ENCODE measurements at places on chromosomes 6 and 20.

GRCh38 chr20:52731093-52731492 is 241.1 kb upstream of the TSHZ2 start:
- no peak for DNase-seq

DNA sequence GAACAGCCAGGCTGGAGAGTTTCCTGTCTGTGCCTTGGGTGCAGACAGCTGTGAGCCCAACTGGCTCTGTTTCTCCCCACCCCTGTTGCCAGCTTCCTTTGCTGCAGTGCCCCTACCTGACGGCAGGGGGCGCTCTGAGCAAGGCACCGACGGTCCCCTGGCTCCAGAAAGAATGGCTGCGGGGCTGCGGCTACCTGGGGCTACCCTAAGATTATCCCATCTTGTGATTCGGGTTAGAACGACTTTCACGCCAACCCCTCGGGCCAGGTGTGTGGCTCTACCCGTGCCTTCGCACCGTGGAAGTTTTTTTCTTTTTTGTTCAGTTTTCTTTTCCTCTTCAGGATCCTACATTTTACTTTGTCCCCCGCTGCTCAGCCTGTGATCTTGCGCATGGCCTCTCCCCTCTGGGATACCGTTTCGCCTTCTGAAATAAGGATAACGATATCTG is 33.4 kb upstream of the AAR2 start:
- DNase-seq, result peak; percentile 54

- DNase-seq, result peak; percentile 77
These were observed 12.4 kb upstream of the ZSCAN9 start for GRCh38 chr6:28212510-28213212.

DNA sequence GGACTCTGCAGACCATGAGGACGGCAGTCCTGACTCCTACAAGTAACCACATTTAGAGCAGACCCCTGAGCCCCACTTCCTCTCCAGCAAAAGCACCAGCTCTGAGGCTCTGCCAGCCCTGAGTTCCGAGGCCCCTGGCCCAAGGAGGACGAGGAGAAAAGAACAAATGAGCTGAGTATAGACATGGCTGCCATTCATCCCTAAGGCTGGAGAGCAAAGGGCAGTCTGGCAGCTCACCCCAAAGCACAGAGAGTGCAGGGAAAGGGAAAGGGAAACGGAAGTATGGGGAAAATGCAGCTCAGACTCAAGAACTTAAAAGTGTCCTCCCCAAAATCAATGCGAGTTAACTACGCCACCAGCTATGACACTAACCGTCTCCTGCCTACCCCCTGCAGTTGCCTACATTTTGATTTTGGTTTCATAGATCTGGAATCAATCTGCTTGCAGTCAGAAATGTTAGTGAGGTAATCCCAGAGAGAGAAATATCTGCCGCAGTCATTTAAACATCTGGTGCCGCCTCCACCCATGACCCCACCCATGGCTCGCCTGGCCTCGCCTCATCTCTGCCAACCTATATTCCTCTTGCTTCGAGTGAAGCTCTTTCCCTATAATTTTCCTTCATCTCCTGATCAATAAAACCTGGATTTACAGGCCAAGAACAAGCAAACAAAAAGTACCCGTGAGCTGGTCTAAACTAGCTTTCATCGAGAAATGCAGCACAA is 49.6 kb upstream of the AFDN start:
- no peak for DNase-seq

- DNase-seq, result peak; percentile 75
These were observed at the start of gene BTBD3 for GRCh38 chr20:11917663-11918062. Gene BTBD3, plus strand, starts transcription at chr20:11917893. Its CDS starts 383 bp downstream, at chr20:11918276.

DNA sequence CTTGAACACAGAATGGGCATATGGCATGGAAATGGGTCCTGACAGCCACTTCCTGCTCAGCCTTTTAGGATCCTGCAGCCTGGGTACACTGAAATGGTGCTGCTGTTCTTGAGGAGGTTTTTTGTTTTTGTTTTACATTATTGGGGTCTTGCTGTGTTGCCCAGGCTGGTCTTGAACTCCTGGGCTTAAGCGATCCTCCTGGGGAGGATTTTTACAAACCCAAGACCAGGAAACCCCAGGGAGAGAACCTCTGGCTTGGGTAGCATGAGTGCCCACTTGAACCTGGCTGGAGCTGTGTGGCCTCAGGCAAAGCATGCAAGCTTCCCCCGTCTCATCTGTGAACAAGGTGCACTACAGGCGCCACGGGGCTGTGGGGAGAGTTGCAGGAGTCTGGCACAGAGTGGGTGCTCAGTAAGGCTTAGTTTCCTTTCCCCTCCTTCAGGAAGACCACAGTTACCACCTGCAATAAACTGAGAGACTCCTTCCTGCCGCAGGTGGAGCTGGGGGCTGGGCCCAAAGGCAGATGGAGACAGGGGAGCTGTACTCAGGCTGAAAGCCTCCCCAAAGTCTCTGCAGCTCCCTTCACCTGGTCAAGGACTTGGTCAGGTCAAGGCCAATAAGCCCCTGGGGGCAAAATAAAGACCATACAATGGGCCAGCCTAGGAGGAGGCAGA is 1.8 kb downstream of the SLA2 start:
- DNase-seq, result no peak

DNA sequence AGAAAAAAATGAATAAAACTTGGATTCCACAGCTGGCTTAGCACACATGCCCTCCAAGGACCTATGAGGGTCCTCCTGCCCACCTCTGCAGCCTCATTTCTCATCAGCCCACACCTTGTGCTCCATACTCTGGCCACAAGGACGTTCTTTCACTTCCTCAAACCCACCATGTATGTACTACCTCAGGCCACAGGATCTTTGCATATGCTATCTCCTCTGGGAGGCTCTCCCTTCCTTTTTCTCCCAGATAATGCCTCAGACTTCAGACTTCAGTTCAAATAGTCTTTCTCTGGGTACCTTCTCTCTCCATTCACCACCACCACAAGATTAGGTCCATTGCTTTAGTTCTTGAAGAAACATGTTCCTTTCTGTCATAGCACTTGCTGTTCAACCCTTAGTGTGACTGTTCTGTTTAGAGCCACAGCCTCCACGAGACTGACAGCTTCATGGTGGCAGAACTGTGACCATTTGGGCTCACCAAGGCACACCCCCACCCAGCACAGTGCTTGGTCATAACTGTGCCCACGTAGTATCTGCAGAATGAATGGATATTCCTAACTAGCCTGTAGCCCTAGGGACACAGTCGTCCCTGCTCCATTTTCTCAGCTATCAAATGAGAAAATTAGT is 146.7 kb upstream of the LRFN2 start:
- no peak for DNase-seq

- no peak for DNase-seq
These were observed 53.7 kb downstream of the JARID2 start for GRCh38 chr6:15299430-15300131.

DNA sequence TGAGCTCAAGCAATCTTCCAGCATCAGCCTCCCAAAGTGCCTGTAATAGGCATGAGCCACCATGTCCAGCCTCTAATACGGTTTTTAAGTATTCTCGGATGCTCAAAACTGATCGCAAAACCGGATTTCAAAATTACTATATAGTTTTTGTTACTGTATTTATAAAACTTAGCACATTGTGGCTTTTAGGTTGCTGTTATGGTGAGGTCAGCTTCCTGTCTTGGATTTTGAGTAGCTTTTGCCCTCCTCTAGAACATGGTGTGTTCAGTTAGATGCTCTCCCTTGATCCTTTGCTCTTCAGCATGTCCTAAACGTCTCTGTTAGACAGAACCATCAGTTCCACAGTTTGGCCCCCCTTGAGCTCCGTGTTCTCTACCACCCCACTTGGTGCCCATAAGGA is 96.2 kb downstream of the RPP40 start:
- DNase-seq, result no peak

GRCh38 chr6:110221738-110222137 is 41.5 kb downstream of the CDC40 start:
- DNase-seq, result no peak

GRCh38 chr6:34650823-34651222 is 45.7 kb downstream of the ILRUN start:
- DNase-seq, result no peak

DNA sequence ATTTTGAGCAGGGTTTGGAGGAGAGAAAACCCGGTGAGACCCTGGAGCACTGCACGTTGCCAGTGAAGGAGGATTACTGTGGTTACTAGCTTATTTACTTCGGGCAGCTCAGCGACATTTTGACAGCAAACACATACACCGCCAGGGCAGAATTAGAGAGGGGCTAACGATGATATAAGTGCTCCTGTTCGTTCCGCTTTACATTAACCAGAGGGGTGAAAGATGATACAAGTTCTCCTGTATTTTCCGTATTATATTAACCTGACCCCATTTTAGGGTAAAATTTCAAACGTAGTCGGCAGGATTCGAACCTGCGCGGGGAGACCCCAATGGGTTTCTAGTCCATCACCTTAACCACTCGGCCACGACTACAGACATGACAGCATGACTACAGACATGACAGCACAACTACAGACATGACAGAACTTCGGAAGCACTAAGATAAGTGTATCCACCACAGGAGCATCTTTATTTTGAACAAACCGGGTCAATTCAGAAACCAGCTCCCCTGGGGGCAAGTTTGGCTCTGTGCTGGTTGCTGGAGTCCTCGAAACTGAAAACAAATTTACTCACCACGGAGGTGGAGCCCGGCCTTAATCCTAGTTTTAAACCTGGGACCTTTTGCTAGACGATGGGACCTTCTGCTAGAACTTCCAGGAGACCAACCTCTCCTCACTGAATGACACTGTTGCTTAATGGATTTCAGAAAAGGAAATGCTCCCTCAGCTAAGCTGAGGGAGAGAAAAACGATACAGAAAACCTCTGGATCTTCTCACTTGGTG is 80.4 kb upstream of the ZNF184 start:
- DNase-seq, result peak; percentile 34

DNA sequence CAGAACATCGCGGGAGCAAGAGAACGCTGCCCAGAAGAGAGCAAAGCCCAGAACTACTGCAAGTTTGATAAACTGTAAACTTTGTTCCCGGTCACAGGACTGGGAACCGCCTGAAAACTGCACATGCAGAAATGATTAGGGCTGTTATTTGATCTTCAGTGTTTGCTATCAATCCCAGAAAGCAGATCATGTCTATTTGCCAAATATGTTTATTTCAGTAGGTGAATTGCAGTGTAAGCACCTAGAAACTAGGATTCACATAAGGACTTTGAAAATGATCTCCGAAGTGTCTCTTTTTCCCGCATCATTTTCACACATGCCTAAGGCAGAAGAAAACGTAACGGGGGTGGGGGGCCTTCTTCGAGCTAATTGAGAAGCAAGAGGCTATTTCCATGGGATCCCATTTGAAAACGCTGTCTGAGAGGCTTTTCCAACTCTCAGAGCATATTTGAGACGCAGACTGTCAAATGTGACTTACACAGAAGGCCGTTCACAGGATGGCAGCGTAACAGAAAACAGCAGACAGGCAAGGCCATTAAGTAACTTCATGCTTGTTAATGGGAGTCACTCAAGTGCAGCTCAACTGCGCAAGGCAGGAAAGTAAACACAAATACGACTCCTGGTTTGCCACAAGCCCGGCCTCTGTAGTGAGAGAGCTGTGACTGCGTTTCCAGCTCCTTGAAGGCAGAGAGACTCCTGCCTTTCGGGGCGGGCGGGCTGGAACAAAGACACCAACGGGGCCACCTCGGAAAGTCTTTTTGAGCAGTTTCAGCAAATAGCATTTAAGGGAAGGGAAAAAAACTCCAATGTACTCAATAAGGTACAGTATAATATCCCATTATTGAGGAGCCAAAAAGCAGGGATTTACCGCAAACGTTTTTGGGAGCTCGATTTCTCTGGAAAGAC is 144.7 kb upstream of the ZNF217 start:
- DNase-seq, result peak; percentile 11

DNA sequence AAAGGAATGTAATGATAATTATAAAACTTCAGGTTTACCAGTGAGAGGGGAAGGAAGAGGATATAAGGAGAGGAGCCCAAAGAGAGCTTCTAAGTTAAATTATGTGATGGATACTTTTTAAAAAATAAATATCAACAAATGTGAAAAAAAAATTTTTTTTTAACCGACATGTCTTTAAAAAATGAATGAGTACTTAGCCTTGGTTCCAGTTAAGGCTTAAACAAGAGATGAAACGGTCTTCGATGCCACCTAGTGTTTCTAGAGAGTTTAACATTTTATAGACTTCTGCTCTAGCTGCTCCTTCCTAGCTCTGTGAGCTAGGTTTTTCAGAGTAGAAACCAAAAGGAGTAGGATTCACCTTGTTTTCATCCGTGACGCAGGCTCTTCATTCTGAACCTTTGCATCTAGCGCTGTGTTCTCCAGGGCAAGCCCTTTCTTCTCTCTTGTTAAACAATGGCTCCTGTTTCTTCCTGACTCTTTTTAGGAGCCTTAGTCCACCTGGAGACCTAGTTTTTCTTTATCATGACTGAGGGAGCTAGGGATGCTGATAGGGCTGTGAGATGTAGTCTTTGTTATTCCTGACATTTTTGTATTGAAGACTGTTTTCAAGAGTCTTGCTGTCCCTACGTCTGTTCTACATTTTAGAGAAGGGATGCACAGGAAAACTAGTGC is 42.4 kb upstream of the GNRH2 start:
- DNase-seq, result peak; percentile 2

DNA sequence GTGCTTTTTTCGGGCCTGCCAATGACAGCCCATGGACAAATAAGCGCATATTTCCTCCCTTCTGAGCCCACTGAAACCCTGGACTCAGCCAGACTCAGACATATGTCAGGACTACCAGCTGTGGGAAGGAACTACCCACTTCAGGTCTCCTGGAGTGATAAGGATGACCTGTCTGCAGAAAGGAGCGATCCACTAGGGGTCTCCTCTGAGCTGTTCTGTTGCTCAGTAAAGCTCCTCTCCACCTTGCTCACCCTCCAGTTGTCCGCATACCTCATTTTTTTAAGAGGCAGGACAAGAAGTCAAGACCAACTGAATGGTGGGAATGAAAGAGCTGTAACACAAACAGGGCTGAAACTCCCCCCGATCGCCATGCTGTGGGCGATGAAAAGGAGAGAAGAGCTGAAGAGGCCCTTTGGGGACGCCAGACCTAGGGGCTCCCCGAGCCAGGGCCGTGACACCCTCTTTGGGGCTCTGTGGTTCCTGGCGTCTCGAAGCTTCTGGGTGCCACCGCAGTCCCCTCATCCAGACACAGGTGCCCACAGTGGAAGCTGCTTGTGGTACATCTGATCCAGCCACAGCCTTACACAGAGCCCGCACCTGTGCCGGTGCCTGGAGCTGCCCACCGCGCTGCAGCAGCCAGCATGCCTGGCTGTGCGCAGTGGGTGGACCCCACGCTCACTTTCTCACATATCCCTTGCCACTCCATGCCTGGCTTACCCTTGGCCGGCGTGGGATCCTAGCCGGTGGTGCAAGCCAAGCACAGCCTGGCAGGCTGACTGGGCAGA is 68.8 kb downstream of the EYS start:
- DNase-seq, result no peak

DNA sequence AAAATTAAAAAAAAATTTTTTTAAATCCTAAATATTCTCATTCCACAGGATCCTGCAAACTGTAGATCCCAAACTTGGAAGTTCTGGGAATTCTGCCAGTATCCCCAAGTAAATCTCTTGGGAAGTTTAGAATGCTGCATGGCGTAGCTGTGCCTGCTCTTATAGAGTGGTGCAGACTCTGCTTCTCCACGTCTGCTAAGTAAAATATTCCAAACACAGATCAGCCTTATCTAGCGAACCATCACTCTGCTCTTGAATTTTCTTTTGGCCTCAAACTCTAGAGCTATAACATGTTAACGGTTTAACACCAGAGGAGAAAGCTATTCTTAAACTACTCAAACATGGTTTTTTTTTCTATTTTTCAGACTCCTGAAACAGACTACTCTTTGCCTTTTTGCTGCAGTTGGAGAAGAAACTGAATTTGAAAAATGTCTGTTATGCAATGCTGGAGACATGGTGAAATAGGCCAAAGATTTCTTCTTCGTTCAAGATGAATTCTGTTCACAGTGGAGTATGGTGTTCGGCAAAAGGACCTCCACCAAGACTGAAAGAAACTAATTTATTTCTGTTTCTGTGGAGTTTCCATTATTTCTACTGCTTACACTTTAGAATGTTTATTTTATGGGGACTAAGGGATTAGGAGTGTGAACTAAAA is 138.5 kb upstream of the AKAP12 start:
- DNase-seq, result no peak

Data from NCI-H774 (cell line).